GM23248 (cell line): ENCODE measurements at places on chromosomes 5 and 9. TPM values are rescaled to one million over a fixed set of nuclear protein-coding genes. Genes with fewer than 3 reads are reported as not detected.

Gene RPL12
- total RNA-seq, result 1,255 and 1,676 TPM in 2 replicates

Gene SH3TC2
- total RNA-seq, result 1.1 and 1.5 TPM in 2 replicates

Gene VCAN
- 241 and 327 TPM in 2 replicates for total RNA-seq

Gene CENPH
- total RNA-seq, result 14.7 and 16.7 TPM in 2 replicates

Gene FIBCD1
- total RNA-seq, result 20.2 and 20.9 TPM in 2 replicates

Gene SLC31A1
- 33.6 and 35.8 TPM in 2 replicates for total RNA-seq

DNA sequence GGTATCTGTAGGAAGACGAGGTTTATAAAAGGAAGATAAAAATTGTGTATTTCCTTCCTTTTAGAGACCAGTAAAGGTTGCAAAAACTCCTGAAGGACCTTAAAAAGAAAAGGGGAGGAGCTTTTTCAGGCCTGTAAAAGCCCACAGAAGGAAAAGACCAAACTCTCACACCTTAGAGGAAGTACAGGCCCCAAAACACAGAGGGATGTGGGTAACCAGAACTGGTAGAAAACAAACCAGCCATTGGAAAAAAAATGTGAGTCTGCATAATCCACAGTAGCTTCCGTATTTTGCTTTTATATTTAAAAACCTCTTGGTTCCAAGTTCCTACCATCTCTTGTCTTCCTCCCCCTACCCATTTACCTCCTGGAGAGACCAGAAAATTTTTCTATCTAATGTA, 8.5 kb downstream of the GIN1 start:
- no peaks in the 10 kb centered on the region for H3K36me3 ChIP-seq
- DNase-seq, result no peak
- no peaks in the 10 kb centered on the region for H3K27me3 ChIP-seq
- no peaks in the 10 kb centered on the region for H3K4me1 ChIP-seq
- H3K27ac ChIP-seq, result no peak overlapping the region

DNA sequence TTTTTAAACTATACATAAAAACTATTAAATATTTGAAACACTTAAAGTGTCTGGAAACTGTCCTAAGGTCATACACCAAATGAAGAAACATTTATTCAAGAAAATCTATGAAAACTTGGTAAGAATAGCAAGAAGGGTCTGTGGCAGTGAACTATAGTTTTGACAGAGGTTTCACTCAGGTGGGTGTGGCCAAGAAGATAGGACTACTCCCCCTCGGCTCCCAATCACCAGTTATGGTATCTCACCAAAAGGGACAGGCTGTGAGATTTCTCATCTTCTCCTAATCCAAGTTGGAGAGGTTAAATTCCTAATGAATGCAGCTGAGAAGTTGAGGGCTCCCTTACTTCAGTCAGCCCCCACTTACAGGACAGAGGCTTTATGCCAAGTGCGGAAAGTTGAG, 2.9 kb downstream of the ARSK start:
- H3K27ac ChIP-seq, result no peak overlapping the region
- DNase-seq, result no peak
- H3K27me3 ChIP-seq, result no peaks in the 10 kb centered on the region
- no peaks in the 10 kb centered on the region for H3K36me3 ChIP-seq
- H3K4me3 ChIP-seq, result no peak overlapping the region

- H3K27ac ChIP-seq, result no peak overlapping the region
- H3K4me3 ChIP-seq, result no peak overlapping the region
- peak; percentile 36 for DNase-seq
- no peaks in the 10 kb centered on the region for H3K36me3 ChIP-seq
- H3K27me3 ChIP-seq, result no peaks in the 10 kb centered on the region
Measured at GRCh38 chr9:107740088-107740980, 250.8 kb upstream of the KLF4 start.

DNA sequence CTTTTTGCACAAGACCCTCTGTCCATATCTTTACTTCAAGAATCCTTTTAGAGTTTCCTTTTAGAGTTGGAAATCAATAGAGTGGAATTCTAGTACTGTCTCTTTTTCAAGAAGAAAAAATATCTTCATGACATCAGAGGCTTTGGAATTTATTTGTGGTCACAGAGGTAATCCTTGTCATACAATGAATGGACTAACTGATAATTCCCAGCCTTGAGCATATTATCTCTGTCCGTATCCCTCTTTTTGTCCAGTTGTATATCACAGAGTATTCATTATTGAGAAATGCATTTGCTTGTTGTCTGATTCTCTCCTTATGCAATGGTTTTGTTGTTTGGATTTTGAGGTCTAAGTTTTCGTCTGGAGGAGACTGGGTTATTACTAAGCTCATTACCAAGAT, 82.0 kb upstream of the HAPLN1 start:
- H3K27me3 ChIP-seq, result no peaks in the 10 kb centered on the region
- no peak overlapping the region for H3K4me3 ChIP-seq
- H3K4me1 ChIP-seq, result 0 out of 2 replicates have a peak, but pooled peaks cover 7% of the 10 kb centered on the region

GRCh38 chr9:130480673-130481072, 35.9 kb downstream of the ASS1 start:
- H3K27me3 ChIP-seq, result no peaks in the 10 kb centered on the region
- H3K27ac ChIP-seq, result no peak overlapping the region
- H3K4me3 ChIP-seq, result no peak overlapping the region
- H3K36me3 ChIP-seq, result no peaks in the 10 kb centered on the region; the same call in 1 of the 2 replicates
- no peaks in the 10 kb centered on the region for H3K4me1 ChIP-seq
- no peak for DNase-seq

DNA sequence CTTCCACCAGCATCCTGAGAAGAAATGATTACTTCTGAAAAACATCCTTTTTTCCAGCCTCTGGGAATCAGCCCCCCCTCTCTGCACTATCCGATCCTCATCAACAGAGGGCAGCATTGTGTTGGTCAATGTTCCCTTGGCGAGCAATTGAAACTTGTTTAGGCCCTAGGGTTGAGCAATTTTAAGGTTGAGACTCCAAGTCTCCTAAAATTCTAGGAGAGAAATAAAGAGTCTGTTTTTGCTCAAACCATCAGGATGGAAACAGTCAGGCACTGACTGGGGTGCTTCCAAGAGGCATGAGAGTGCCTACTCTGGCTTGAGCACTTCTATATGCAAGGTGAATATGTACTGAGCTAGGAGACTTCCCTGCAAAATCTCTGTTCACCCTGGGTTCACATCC, 12.4 kb upstream of the CYFIP2 start:
- peaks cover 7% of the 10 kb centered on the region; the same call in 1 of the 2 replicates for H3K4me1 ChIP-seq
- no peaks in the 10 kb centered on the region for H3K27me3 ChIP-seq
- no peaks in the 10 kb centered on the region for H3K36me3 ChIP-seq
- no peak overlapping the region for H3K4me3 ChIP-seq

GRCh38 chr9:115730845-115731244, 422.7 kb upstream of the PAPPA start:
- no peak overlapping the region for H3K4me3 ChIP-seq
- peaks cover 10% of the 10 kb centered on the region for H3K4me1 ChIP-seq
- H3K27ac ChIP-seq, result no peak overlapping the region
- DNase-seq, result peak; percentile 15
- H3K36me3 ChIP-seq, result no peaks in the 10 kb centered on the region

DNA sequence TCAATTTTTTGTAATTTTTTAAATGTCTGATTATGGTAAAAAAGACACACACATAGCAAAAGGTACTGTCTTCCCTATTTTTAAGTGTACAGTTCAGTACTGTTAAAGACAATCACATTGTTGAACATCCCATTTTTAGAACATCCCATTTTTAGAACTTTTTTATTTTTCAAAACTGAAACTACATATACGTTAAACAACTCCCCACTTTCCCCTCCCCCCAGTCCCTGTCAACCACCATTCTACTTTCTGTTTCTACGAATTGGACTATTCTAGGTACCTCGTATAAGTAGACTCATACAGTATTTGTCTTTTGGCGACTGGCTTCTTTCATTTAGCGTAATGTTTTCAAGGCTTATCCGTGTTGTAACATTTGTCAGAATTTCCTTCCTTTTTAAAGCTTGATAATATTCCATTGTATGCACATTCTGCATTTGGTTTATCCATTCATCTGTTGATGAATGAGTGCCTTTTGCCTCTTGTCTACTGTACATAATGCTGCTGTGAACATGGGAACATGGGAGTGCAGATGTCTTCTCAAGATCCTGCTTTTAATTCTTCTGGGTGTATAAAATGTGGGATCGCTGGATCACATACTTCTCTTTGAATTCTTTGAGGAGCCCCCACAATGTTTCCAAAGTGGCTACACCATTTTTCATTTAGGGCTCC, 154.0 kb downstream of the PIK3R1 start:
- no peak overlapping the region for H3K4me3 ChIP-seq
- H3K36me3 ChIP-seq, result no peaks in the 10 kb centered on the region
- H3K27ac ChIP-seq, result no peak overlapping the region
- no peaks in the 10 kb centered on the region for H3K27me3 ChIP-seq

DNA sequence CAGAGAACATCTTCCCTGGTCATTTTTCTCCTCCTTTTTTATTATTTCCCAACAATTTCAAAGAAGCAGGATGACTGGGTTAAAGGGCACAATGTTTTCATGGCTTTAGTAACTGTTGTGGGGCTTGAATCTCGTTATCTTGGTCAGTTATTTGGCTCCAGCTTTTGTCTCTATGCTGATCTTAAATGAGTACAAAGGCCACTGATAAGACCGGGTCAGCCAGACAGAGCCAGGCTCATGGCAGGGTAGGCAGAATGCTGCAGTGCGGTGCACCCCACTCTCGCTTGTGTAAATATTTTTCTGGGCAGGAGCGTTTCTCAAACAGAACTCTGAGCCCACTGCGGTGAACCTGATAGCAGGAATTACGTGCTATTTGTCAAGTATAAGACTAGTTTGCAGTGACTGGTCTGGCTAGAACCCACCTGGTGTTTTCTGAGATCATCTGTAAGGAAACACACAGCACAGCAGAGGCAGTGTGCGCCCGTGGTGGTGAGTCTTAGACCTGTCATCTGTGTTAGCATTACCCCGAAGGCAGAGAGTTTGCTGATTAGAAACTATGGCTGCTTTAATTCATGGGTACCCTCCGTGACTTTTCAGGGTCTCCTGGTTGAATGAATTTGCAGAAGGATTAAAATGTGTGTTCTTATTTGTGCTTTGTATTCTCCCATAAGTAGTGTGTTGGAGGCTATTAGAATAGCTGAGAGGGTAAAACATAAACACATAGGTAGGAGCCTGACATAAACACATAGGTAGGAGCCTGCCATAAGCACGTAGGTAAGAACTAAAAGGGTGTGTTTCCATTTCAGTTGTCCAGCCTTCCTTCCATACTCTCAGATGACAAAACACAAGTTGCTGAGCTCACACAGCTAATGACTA, 158.6 kb upstream of the DMRT1 start:
- 0 out of 2 replicates have a peak overlapping the region, but pooled peaks have one; percentile 71 for H3K4me3 ChIP-seq
- H3K4me1 ChIP-seq, result peaks cover 48% of the 10 kb centered on the region

DNA sequence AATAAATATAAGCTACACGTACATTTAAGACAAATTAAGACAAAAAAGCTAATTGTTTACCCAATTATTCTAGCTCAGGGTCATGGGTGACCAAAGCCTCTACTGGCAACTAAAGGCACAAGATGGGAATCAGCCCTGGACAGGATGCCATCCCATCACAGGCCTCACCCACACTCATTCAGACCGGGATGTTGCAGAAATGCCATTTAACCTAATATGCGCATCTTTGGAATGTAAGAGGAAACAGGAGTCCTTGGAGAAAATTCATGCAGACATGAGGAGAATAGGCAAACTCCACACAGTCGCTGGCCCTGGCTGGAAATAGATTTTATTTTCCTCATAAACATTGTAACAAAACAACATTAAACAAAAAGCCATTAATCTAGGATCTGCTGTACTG, 2003.8 kb upstream of the CDH9 start:
- no peaks in the 10 kb centered on the region for H3K4me1 ChIP-seq
- H3K27me3 ChIP-seq, result no peaks in the 10 kb centered on the region
- H3K4me3 ChIP-seq, result no peak overlapping the region
- no peak for DNase-seq
- H3K27ac ChIP-seq, result no peak overlapping the region

DNA sequence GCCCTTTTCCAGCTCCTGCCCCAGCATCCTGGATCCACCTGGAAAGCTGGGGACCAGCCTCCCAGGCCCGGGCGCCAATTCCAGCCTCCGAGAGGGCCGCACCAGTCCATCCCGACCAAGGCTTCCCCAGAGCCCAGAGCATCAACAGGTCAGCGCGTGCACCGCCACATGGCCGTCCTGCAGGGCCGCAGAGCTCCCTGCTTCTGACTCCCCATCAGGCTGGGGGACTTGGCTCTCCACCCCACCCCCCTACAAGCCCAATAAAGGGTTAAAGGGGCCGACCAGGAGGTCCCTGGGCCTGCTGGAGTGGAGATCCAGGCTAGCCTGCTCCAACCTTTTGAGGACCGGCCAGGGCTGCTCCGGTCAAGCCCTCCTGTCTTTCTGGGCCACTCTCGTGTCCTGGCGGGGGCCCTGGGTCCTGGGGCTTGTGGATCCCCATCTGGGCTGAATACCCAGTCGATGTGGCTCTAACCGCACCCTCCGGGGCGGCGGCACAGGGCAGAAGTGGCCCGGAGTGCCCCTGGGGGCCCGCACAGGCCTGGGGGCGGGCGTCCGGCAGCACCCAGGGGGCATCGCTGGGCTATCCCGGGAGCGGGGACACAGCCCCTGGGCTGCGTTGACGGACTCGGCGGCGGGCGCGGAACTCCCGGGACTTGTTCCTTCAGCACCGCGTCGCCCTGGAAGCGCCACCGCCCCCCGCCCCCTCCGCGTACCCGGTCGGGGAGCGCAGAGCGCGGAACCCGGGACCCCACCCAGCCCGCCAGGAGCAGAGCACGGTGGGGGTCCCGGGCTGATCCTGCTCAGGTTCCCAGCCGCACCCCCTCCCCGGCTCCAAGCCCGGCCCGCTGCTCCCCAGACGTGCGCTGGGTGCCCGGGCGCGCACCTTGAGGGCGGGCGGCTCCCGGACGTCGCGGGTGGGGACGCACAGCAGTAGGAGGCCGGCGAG, 590 bp downstream of the ENTPD2 start:
- no peak for DNase-seq
- H3K4me1 ChIP-seq, result peaks cover 4% of the 10 kb centered on the region; the same call in 1 of the 2 replicates
- no peak overlapping the region for H3K27ac ChIP-seq

DNA sequence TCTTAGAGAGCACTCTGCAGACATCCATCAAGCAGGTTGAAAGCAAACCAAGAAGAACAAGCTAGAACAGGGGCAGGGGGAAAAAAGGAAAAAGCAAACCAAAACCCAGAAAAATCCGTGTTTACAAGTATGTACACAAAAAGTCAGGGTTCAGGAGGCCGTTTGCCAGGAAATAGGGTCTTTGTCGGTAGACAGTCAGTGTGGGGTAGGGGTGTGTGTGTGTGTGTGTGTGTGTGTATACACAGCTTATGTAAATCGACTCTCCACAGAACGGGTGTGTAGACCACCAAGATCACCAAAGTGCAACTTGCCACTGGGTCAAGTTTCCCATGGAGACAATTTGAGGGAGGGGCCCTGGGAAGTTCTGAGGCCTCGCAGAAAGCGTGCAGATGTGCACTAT, 13.1 kb downstream of the SPRY4 start:
- H3K4me3 ChIP-seq, result no peak overlapping the region
- no peak overlapping the region for H3K27ac ChIP-seq
- no peaks in the 10 kb centered on the region for H3K27me3 ChIP-seq
- no peak for DNase-seq
